Stimulated activated CD4-positive, alpha-beta T cell treated with anti-CD3 and anti-CD28 coated beads, Interleukin-12 subunit alpha, Interleukin-12 subunit beta, amount 100 ng/mL, for 48 hours (primary cell): ENCODE measurements at places on chromosomes 2 and 18.

DNA sequence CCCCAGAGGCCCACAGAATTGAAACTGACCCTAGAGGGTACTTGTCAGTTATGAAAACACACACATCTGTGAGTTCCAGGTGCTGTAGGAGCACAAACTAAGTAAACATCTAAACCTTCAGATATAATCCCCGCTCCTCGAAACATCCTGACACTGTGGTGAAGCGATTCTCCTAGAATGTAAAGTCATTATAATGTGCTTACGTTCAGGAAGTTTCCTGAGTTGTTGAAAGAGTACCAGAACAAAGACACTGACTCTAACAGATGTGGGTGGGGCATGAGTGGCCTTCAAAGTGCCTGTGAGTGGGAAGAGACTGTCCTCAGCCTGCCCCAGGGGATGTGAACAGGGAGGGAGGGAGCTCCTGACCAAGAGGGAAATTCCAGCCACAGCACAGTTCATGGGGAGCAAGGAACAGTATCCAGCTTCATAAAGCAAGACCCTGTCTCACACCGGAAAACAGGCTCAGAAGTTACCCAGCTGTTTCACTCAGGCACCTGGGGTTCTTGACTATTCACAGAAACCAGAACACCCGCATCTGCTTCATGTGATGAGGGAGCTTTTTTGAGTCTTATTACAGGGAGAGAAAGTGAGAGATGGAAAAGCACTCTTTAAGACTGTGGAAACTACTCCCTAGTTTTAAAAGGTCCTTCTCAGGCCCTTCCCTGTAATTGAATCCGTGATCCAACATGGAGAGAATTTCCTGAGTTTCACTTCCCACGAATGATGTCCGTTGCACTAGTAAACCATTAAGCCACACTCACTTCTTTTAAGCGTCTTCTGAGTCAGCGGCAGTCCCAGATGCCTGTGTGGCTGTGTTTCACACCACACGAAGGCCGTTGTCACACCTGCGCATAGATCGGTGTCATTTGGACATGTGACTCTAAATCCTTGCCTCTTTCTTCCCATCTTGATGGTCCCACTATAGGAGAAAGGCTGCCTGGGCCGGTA lies 88.6 kb upstream of the EML6 start:
- no peak for DNase-seq

DNA sequence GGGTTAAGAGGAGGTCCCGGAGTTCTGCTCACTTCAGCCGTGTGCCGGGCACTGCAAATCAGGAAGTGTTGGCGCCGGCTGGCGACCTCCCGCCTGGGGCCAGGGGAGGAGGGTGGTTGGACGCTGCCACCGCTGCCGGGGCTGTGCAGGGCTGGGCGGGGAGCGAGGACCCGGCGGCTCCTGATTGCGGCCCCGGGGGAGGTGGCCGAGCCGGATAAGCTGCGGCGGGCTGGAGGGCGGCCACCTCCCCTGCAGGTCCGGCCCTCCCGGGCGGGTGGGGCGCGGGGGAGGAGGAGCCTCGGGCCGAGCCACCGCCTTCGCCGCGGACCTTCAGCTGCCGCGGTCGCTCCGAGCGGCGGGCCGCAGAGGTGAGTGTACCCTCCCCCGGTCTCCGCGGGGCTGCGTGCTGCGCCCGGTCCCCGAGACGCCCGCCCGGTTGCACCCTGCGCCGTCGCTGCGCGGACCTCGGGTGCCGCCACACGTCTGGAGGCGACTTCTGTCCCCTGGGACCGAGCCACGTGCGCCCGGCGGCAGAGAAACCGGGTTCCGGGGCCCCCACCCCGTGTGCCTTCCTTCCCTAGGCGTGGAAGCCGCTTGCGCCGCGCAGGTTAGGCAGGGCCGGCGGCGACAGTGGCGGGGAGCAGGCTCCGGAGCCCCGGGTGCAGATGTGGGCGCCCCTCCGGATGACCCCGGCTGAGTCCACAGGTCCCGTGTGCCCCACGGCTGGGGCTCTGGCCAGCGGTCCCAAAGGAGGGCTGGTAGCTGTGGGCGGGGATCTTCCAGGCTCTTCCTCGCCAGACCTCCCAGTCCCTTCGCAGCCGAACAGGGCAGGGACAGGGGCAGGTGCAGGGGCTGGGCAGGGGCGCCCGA lies at the start of gene STEAP3:
Gene STEAP3 (plus strand): TSS at position 314 of the 870 bp plus-strand sequence. CDS start 7,179 bp downstream, outside the sequence.
- DNase-seq, result no peak

- peak; percentile 35 for DNase-seq
Observed at GRCh38 chr2:84781942-84782716, 98.8 kb downstream of the TRABD2A start.

- DNase-seq, result no peak
Observed at GRCh38 chr2:167692936-167693335, 554.5 kb downstream of the STK39 start.

DNA sequence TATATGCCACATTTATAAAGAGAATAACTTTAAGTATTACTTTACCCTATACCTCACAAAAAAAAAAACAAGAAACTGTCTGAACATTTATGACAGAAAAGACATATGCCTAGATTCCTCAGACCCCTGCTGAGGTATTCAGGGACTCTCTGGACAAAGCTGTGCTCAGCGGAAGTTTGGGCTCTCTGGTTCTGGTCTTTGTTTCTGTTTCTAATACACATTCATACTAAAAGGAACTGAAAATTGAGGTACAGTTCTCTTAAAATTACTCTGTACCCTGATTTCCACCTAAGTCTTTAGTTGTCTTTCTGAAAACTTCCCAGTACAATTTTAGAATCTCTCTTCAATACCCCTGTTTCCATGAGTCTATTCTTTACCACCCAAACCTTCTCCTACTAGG lies 160.3 kb downstream of the IKZF2 start:
- DNase-seq, result no peak

DNA sequence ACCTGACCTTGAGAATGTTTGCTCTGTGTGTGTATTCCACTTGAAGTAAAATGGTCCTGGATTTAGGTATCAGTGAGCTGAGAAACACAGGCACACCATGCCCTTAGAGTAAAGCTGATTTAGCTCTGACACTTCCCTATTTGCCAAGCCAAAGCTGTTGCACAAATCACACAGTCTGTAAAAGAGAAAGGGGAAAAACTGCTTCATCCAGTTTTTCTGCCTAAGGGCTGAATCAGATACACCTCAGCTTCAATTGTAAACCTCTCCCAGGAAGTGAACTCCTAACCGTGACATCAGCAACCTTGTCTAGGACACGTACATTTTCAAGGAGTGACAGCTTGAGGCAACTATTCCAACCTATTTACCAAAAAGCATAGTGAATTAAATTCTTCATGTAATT lies 150.4 kb downstream of the NR4A2 start:
- no peak for DNase-seq

GRCh38 chr2:239459056-239459455 lies 58.2 kb upstream of the HDAC4 start:
- no peak for DNase-seq

GRCh38 chr2:197216361-197216979 lies 94.1 kb downstream of the ANKRD44 start:
- DNase-seq, result no peak

GRCh38 chr2:29420999-29421782 lies 306.0 kb downstream of the CLIP4 start:
- DNase-seq, result no peak

DNA sequence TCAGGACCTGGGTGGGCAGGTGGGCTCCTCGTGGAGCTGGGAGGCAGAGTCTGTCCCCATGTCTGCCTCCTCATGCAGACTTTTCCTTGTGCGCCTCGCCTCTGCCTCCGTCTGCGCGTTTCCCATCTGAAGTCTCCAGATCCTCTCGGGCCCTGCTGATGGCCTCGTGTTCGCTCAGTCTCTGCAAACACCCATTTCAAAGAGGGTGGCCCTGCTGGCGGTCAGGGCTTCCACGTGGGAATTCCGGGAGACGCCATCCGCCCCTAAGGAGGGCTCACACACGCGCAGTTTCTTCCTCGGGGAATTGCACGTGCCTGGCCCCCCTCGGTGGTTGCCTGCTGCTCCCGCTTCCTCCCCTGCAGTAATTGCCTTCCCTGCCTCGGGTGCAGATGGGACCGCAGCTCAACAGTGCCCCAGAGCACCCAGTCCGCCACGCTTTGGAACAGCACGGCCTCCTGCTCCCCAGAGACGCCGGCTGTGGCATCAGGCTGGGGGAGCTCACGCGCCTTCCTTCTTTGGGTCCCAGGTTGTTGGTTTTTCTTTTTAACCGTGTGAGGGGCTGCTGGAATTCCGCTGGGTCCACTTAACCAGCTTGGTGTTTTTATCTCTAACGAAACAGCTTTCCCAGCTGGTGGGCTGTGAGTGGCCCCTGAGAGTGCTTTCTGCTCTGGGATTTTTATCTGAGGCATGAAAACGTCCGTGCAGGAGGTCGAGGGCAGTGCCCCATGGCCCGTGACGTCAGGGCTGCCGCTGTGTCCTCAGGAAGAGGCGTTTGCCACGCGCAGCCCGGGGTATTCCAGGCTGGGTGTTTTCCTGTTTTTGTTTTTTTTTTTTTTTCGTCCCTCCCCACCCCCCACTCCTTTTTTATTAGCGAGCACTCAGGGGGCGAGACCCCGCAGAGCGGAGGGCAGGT lies 16.1 kb downstream of the NFATC1 start:
- no peak for DNase-seq

GRCh38 chr18:36501100-36501499 lies 203.6 kb downstream of the FHOD3 start:
- no peak for DNase-seq
